ENCODE measurements at places on chromosomes 12 and 14.

GRCh38 chr14:88164906-88165534 lies 158.0 kb downstream of the KCNK10 start:
- no peak for DNase-seq

DNA sequence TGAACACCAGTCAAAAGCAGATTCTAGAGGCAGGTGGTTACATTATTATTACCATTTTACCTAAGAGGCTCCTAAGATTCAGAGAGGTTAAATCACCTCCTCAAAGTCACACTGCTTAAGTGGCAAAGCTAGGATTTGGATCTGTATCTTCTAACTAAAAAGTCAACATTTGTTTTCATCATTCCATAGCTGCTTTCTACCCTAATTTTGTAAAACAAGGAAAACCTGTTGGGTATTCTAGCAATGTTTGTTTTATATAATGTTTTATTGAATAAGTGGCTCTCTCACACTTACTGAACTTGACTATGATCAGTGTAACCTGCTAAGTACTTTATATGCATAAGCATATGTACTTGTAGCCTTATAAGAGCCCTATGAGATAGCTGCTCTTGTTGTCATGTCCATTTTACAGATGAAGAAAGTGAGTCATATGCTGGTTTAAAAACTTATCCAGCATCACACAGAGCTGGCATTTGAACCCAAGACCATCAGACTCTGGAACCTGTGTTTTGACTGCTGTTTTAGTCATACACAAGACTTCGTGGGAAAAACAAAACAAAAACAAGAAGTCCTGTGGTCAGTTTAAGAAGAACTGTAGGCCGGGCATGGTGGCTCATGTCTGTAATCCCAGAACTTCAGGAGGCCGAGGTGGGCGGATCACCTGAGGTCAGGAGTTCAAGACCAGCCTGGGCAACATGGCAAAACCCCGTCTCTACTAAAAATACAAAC lies 31.7 kb upstream of the EVL start:
- no peak for DNase-seq

GRCh38 chr12:12723681-12724420 lies 6.7 kb downstream of the CDKN1B start:
- no peak for DNase-seq

GRCh38 chr14:94088516-94088915 lies 7.4 kb downstream of the IFI27L1 start:
- DNase-seq = peak; percentile 21

Data from fibroblast of upper back skin (primary cell).